ENCODE measurements at places on chromosomes 1 and 21. TPM values are rescaled to one million over a fixed set of nuclear protein-coding genes. Genes with fewer than 3 reads are reported as not detected.

DNA sequence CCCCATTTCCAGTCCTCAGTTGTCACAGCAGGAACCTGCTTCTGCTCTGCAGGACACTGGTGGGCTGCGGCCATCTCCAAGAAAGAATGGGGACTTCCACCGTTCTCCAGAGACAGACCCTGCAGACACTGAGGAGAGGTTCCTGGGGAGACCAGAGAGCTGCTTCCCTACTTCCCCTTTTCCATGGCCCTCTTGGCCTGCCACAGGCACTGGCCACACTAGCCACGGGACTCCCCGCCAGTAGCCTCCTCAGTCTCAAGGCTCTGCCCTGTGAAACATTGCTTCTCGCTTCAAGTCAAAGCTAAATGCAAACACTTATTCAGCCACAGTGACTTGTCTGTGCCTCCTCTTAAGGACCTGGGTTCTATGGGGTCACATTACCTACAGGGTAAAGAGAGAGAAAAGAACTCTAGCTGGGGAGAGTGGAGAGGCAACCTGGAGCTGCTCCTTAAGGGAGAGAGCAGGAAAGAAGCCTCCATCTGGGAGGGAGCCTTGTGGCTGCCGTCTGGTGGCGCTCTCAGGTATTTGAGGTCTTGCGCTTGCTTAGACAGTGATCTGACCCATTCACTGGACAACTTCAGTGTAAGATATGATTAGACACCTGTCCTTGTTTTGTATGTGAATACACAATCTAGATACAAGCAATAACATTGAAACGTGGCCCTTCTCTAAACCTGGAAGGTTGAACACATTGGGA lies 5.4 kb upstream of the SLAMF8 start:
- no peak for DNase-seq

Gene S100A12
- 2.3 TPM for polyA plus RNA-seq

Gene TRIM58
- 1.3 TPM for polyA plus RNA-seq

DNA sequence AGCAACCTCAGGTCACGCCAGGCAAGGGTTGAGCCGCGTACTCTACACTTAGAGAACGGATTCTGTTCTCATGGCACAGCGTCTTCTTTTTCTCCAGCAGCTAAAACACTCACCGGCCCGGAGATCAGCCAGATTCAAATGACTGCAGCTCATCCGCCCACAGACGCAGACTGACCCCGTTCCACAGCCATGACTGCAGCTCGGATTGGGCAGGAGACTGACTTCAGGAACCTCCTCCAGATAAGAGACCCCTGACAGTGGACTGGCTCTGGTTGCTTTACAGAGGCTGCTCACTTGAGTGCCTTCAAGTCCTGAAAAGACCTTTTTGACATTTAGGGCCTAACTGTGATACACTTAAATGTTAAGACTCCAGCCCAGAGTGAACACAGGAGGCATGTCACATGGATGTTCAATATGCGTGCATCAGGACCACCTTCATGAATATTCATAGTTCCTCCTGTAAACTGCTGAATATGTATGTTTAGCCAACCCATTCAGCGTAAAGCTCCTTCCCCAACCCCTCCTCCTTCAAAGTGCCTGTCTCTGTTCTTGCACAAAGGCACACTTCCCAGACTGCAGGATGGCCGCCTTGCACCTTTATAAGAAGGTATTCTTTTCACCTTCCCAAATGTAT lies 42.6 kb downstream of the BACE2 start:
- DNase-seq: no peak

DNA sequence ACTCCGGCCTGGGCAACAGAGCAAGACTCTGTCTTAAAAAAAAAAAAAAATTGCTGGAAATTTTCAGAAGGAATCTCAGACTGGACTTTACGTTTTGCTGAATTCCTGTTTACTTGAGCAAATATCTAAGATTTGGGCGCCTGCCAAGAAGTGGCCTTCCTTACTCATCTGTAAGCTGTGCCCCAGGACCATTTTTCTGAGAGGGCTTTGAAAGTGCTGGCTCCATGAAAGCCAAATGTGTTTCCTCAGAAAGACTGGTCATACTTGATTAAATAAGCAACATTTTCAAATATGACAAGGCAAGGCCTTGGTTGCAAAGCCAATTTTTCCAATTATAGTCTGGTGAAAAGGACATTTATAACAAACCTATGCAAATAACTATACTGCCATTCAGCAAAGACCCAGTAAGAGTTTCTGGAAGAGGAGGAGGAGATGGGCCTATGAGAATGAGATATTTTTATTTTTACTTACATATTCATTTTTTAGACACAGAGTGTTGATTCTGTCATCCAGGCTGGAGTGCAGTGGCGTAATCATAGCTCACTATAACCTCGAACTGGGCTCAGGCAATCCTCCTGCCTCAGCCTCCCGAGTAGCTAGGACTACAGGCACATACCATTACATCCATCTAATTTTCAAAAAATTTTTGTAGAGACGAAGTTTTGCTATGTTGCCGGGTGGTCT lies 56.3 kb upstream of the HTR1D start:
- DNase-seq: no peak

Gene NUP210L
- 0.06 TPM for polyA plus RNA-seq

Gene C1QB
- 10.9 TPM for polyA plus RNA-seq

DNA sequence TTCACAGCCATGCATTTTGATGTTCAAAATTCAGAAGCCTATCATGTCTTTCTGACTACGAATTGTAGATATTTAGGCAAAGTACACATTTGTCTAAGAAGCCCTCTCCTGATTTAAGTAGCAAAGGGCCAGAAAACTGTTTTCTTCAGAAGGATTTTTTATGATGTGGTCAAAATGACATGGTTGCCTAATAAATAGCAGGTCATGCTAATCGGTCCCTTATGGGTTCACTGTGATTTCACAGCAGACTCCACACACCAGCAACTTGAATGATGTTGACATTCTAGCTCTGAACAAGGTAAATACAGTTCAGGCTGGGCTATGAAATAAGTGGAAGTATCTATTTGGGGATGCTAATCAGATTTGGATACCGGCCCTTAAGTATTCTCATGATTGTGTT lies 178.7 kb upstream of the DPYD start:
- DNase-seq: no peak

Gene CAP1
- 191 TPM for polyA plus RNA-seq

- DNase-seq: peak; percentile 48
Measured at GRCh38 chr1:41810446-41810845, 108.3 kb downstream of the HIVEP3 start.

- DNase-seq: no peak
Measured at GRCh38 chr1:183632964-183633363, 2.6 kb downstream of the ARPC5 start.

DNA sequence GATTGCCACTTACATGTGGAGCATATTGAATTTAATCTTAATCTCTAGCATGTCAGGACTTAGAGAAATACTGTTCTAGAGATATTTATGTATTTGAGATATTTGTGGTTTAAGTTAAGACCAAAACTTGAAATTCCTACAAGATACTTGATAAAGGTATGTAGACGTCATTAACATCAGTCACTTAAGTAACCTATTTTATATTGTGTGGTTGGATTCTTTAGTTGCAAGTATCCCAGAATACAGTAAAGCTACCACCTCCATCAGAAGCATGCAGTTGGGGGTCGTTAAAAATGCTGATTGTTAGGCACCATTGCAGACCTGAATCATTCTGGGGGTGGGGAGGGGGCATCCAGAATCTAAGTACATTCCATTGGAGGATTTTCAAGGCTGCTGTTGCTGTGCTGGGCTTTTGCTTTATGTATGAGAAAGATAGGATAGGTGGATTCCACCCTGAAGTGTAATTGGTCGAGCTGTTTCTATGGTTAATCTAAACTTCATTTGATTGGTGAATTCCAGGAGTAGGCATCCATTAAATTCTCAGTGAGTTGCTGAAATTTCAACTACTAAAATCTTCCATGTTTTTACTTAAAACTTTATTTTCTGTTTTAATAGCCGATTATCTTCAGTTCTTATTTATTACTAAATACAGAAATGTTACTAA lies 4.0 kb downstream of the H3-3A start:
- DNase-seq: no peak

Gene FMN2
- 9.3 TPM for polyA plus RNA-seq

- DNase-seq: no peak
Measured at GRCh38 chr1:32980080-32980479, 15.5 kb upstream of the RNF19B start.

- no peak for DNase-seq
Measured at GRCh38 chr1:83691953-83692500, 306.9 kb downstream of the TTLL7 start.

DNA sequence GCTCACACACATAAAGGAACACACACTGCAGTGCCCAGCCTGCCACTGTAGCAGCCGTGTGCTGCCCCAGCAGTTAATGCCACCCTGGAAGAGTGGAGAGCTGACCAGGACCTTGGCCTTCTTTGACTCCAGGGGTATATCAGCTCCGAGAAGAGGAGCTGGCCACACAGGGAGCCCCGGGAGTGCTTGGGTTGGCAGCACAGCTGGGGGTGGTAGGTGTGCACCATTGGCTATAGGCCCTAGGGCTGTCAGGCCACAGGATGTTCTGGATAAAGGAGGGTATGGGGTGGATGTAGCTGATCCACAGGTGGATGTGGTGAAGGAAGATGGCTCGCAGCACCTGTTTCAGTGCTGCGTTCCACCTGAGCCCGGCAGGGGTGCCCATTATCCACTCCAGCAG lies 640.5 kb downstream of the PLPP3 start:
- DNase-seq: no peak

DNA sequence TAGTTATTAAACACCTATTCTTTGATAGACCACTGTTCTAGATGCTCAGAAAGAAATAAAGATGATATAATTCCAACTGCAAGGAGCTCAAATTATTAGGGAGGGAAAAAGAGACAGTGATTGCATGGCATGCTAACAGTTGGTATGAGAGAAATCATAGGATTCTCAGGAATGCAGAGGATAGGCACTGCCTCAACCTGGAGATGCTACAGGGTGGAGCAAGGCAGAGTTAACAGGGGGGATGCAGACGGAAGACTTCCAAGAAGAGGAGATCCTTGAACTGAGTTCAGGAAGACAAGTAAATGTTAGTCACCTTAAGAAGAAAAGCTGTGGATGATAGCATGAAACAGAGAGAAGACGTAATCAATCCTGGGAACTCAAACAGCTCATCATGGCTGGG lies 123.7 kb downstream of the DAB1 start:
- DNase-seq: no peak

DNA sequence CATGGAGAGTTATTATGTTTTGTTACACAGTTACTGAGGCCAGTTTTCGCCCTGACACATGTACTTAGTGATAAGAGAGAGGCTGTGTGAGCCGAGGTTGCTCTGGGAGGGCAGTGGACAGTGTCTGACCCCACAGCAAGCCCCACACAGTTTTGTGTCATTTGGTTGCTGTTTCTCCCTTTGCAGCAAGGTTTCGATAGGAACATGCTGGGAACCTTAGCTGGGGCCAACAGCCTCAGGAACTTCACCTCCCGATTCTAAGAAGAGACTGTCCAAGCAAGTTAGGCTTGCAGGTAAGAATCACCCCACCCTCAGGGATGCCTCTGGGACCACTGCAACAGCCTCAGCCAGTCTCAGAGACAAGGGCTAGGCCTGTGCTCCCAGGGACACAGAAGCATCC lies 45.3 kb downstream of the PKP1 start:
- no peak for DNase-seq

Gene VSIG8
- polyA plus RNA-seq: 0.15 TPM

DNA sequence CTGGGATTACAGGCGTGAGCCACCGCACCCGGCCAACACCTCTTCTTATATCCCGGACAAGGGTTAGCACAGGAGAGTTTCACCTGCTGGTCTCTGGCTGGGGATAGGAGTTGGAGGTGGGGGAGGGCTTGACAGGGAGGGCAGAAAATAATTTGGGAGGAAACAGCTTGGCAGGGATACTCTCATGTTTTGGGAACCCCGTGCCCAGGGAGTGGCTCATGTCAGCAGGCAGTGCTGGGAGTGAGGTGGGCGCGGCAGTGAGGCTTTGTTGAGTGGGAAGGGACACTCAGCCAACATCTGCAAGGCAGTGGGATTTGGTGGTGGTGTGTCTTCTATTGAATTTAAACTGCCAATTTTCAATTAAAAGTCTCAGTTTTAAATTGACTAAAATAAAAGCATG lies 1.1 kb upstream of the THEM5 start:
- no peak for DNase-seq

Gene CELA3A
- polyA plus RNA-seq: not detected

DNA sequence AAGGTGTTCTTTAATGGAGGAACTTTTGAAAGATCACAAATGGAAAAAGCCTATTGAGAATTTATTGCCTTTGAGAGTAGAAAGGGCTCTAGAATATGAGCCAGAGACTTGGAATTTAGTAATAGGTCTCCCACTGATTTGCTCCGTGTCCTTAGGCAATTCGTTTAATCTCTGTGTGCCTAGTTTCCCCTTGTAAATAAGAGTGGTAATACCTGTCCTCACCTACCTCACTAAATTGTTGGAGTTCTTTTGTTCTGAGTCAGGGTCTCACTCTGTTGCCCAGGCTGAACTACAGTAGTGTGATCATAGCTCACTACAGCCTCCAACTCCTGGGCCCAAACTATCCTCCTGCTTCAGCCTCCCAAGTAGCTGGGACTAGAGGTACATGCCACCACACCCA lies 15.0 kb upstream of the TEKT2 start:
- no peak for DNase-seq

Gene CD5L
- polyA plus RNA-seq: not detected

Gene ADAM30
- not detected for polyA plus RNA-seq

Gene FAM72C
- polyA plus RNA-seq: 3.8 TPM

DNA sequence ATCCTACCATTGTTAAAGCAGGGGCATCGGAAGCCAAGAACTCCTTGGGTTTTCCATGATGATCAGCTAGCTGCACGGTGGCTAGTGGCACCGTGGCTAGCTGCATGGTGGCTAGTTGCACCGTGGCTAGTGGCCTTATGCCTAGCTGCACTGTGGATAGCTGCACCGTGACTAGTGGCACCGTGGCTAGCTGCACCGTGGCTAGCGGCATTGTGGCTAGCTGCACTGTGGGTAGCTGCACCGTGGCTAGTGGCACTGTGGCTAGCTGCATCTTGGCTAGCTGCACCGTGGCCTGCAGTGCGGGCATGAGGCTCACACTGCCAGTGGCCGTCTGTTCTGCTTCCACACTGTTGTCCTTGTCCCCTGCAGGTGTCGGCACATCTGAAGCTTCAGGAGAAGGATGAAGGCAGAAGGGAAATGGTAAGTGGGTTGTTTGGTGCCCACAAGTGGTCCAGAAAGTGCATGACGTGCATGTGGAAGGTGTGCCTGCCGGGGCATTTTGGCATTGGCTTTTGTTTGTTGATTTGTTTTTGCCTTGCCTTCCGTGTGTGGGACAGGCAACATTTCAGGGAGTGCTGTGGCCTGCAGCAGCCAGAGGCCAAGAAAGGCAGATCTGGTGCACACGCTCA lies 38.6 kb downstream of the TFF3 start:
- DNase-seq: no peak

DNA sequence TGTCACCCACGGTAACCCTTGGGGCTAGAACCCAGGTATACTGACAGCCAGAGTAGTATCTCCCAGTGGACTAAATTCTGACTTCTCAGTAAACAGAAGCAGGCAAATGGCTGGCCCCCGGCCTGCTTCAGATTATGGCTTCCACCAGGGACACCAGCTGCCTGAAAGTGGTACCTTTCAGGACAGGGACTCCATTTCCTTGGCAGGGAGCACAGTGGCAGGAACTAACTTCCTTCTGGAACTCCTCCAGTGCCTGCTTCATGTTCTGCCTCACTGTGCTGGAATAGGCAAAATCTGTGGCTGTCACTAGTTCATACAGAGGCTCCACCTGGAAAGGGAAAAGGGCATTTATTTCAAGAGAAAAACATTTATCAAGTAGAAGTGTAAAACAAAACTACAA lies 32.7 kb downstream of the C8B start:
- DNase-seq: no peak

GRCh38 chr1:101203820-101204540 lies 32.8 kb upstream of the S1PR1 start:
- no peak for DNase-seq

GRCh38 chr1:228043281-228043848 lies 36.6 kb downstream of the WNT3A start:
- no peak for DNase-seq

Data from right renal pelvis (tissue), 4 donors.